HTR-8/SVneo (cell line): ENCODE measurements at places on chromosomes 2 and 18.

GRCh38 chr2:191245869-191246531 is 796 bp downstream of the MYO1B start:
- DNase-seq, result peak; percentile 64

GRCh38 chr2:167758292-167758691 is 489.1 kb downstream of the STK39 start:
- DNase-seq, result no peak

DNA sequence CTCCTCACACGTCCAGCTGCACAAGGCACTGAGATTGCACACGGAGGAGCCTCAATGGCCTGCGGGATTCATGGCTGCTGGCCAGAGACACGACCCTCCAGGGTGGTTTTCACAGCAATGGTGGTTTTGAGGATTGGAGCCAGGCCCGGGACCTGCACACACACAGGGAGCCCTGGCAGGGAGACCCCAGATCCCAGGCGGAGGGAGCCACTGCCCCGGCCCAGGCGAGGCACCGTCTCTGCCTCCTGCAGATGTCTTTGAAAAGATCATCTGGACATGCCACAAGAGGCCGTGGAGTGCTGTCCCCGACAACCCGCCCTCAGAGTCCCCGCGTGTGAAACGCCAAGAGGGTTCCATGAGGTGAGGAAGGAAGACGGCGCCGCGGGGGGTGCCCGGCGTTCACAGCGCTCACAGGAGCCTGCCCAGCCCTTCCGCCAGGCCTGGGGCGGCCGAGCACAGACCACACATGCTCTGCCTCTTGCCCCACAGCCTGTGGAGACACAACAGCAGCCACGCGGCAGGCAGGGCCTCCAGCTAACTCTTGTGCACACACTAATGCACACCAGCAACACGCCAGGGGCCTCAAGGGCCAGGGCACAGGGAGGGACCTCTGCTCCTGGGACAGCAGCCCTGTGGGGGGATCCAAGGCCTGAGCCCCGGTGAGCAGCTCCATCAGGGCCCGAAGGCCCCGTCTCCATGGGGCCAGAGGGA is 72.8 kb upstream of the CTDP1 start:
- no peak for DNase-seq

DNA sequence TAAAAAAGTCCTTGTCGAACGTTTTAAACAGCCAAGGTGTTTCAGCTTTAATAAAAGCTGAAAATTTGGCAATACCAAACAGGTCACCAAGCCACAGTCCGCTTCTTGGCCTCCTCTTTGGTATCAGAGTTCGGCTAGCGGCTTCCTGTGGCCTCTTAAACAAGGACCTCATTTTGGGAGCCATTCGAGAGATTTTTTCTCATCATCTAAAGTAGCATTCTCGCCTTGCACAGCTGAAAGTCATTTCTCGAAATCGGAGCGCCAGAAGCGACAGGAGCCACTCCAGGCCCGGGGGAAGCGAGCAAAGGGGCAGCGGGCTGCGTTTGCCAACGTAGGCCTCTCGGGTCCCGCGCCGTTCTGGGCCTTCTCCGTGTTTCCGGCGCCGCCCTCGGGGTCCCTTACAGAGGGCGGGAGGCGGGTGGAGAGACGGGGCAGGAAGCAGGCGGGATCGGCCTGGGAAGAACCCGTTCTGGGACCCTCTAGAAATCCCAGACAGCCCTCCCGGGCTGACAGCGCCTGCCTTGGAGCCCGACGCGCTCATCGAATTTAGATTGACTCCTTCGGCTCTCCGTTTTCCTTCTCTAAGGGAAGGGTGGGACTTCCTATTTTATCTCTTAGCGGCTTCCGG is 522 bp upstream of the ZNF407 start:
- peak; percentile 17 for DNase-seq

GRCh38 chr2:219946529-219946928 is 319.1 kb downstream of the SLC4A3 start:
- no peak for DNase-seq

DNA sequence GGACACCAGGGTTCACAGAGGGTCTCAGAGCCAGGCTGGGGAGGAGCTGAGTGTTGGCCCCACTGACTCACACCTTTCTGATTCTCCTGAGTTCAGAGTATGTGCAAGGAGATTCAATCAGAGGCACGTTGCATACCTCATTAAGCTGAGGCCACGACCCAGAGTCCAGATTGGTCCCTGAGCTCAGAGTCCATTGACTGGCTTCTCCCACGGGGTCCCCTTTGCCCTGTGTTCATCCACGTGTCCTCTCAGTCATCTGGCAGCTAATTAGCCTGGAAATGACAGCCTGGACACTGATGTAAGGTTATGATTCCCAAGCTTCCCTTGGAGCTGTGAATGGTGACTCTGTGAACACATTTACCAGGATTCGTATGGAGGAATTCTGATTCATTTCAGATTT is 267.2 kb downstream of the SH3BP4 start:
- no peak for DNase-seq

DNA sequence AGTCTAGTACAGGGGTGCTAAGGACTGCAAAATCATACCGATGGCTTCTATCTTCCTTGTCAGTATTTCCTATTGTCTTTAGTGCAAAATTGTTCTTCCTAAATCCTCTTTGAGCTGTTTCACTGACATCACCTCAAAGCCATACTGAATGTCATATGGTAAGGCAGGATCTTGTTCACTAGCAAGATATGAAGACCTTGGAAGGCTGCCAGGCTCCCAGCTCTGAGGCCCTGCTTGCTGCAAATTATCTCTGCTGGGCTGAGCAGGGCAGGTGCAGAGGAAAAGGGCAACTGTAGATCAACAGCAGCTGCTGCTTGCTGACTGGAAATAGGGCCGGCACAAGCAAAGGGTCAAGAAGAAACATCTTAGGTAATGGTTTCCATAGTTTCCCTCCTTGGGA is 58.2 kb downstream of the PMAIP1 start:
- peak; percentile 37 for DNase-seq

DNA sequence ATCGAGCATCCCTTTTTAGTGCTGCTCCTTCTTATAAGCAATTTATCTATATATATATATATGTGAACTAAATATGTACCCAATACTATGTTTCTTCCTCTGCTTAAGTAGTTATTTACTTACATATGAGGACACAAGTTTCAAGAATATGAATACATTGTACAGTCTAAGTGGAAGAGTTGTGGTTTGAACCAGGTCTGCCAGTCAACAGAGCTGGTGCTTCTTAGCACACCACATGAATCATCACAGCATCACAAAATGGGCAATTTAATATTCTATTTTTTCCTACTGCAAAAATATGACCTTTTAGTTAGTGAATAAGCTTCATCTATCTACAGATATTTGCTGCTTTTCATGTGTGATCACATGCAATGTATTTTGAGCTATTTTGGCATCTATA is 64.4 kb upstream of the SPAG16 start:
- no peak for DNase-seq

GRCh38 chr2:11562476-11562875 is 28.6 kb downstream of the GREB1 start:
- DNase-seq, result no peak

- no peak for DNase-seq
Measured at GRCh38 chr18:36451454-36452251, 154.1 kb downstream of the FHOD3 start.

DNA sequence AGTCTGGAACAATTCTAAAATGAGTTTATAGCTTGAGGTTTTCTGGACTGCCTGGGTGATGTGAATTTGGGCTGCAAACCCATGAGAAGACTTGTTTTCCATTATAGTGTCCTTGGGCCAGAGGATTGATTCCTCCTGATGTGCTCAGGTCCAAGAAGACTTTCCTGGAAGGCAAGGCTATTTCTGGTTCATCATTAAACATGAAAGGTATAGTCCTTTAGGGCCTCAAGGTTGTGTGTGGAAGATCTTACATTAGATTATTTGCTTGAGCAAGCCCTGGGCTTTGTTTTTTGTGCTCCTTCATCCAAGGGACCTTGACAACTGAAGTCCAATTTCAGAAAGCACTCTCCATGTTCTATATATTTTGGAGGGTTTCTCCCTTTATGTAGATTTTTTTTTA is 26.8 kb upstream of the NEDD4L start:
- no peak for DNase-seq

- no peak for DNase-seq
Measured at GRCh38 chr18:9335697-9336045, 1.1 kb downstream of the TWSG1 start.

- no peak for DNase-seq
Measured at GRCh38 chr2:152523091-152523490, 188.1 kb downstream of the FMNL2 start.

DNA sequence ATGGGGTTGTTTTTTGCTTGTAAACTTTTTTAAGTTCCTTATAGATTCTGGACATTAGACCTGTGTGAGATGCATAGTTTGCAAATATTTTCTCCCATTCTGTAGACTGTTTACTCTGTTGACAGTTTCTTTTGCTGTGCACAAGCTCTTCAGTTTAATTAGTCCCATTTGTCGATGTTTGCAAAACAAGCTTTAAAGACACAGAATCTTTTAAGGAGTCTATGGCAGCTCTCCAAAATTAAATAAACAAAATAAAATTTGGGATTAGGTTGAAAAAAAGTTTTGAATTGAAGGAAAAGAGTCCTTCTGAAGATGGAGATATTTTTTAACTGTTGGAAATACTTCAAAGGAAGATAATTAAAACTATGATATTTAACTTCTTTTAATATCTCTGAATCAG is 88.8 kb downstream of the MAP3K20 start:
- no peak for DNase-seq

GRCh38 chr2:105617631-105618350 is 126.9 kb upstream of the NCK2 start:
- DNase-seq, result no peak

DNA sequence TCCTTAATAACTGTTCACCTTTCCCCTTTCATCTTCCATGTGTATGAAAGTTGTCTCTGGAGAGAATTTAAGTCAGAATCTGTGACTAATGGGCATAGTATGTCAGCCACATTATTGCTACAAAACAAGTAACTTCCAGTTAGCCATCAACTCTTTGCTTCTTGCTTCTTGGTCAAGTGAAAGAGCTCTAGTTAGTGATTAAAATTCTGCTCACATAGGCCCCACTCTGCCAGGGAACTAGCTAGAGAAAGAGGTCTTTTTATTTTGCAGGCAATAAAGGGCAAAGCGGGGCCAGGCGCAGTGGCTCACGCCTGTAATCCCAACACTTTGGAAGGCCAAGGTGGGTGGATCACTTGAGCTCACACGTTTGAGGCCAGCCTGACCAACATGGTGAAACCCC is 64.6 kb downstream of the COLEC12 start:
- DNase-seq, result no peak

- DNase-seq, result no peak
Measured at GRCh38 chr2:10934979-10935350, 23.2 kb downstream of the KCNF1 start.

DNA sequence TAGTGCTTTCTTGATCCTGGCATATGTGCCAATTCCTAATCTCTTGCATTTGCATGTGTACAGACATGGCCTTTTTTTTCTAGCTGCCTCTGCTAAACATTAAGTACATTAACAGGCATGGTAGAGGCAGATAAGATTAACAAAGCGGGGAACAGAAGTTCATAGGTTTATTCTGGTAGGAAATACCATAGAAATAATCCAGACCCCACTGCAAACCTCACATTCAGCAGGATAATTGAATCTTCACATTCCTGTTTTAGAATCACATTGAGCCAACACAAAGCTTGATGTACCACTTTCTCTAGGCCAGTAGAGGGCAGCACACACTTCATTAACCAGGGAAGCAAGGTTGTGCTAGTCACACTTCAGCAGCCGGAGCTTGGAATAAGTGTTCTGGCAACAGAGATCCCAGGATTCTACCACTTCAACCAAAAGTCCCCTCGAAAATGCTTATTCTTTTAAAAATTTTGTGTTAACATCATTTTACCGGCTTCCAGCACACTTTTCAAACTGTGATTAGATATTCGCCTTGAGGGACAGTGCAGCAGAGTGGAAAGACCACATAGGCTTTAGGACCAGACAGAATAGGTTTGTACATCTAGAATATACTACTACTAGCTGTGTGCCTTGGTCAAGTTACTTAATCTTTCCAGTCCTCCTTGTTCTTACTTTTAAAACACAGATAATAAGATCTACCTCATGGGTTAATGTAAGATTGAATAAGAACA is 420.2 kb upstream of the CHST9 start:
- peak; percentile 34 for DNase-seq

- no peak for DNase-seq
Measured at GRCh38 chr18:75923169-75923568, 495.7 kb upstream of the SMIM21 start.

DNA sequence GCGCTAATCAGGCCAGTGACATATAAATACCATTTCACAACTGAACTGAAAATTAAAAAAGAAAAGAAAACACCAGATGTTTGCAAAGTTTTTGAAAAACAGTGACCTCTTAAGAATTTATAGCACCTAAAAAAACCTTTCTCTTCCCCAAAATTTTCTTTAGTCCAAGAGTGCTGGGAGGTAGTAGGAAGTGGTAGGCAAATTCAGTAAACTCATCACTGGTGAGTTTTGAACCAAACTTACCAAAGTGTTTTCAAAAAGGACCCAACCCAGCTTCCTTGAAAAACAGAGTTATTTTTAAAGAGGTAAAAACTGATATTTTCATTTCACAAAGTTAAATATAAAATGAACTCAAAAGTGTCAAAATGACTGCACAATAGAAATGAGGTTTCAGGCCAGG is 90.4 kb downstream of the TMEM247 start:
- DNase-seq, result no peak

DNA sequence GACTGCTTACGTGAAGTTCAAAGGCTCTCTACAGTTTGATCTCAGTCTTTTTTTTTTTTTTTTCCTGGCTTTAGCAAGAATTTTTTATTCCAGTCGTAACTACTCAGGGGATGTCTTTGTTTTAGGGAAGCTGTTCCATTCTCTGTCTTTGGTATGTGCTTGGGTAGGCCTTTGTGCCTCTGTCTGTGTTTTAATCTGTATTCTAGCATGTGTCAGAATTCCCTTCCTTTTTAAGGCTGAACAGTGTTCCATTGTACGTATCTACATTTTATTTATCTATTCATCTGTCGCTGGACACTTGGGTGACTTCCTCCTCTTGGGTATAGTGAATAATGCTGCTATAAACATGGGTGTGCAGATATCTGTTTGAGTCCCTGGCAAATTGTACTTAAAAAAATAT is 42.6 kb downstream of the MYO1B start:
- no peak for DNase-seq

DNA sequence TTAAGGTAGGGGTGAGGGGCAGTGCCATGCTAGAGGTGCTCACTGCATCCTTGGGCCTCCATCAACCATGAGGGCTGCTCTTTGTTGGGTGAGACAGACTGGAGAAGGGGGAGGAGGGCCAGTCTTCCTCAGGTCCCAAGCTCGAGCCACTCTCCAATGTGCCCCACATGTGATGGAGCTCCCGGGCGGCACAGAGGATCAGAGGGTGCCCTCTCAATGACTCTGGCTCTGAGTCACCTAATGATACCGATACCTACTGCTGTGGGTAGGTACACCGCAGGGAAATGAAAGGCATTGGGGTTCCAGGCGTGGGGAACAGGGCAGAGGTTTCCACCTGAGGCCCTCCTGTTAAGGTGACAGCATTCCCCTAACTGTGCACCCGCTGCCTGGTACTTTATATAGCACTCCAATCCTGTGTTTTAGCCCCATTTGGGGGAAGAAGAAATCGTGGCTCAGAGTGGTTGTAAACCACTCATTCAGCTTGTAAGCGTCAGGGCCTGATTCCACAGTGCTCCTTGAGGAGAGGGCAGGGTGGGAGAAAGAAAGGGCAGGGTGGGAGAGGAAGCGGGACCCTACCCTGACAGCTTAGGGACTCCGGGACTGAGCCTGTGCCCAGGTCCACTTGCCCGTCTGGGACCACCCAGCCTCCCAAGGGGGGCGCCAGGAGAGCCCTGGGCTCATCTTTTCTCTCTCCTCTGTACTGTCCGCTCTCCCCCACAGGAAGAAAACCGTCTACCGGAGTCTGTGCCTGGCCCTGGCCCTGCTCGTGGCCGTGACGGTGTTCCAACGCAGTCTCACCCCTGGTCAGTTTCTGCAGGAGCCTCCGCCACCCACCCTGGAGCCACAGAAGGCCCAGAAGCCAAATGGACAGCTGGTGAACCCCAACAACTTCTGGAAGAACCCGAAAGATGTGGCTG is 1.8 kb downstream of the B3GNT7 start:
- DNase-seq, result no peak
